Upper lobe of left lung (tissue), 6 donors: ENCODE measurements at places on chromosomes 16 and 17. TPM values are rescaled to one million over a fixed set of nuclear protein-coding genes. Genes with fewer than 3 reads are reported as not detected.

DNA sequence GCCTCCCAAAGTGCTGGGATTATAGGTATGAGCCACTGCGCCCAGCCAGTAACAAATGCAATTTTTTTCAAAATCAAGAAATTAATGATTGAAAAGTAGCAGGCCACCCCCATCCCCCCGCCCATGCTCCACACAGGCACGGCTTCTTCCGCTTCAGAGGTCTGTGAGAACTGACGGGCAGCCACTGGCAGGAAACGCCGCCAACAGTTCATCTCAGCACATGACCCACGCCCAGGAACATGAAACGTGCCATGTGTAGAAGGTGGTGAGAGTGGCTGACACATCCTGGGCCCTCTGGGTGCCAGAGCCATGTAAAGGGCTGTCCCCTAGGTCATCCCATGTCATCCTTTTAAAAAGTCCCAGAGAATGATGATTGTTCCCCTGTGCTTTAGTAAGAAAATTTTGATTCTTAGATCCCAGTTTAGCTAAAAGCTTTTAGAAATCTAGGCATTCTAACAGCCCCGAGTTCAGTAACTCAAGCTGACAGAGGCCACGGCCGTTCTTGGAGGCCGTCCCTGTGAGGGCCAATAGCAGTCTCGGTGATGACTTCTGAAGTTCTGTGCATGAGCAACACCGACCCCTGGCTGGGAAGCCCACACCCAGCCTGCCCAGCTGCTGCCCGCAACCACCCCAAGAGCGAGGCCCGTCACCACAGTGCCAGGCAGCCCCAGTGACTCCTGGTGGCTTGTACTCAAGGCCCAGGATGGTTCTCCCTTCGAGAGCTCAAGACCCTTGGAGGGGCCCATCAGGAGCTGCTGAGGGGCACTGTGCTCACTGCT lies 52.1 kb downstream of the KLHDC4 start:
- no peaks in the 10 kb centered on the region for H3K4me1 ChIP-seq
- peaks cover 70% of the 10 kb centered on the region for H3K36me3 ChIP-seq
- DNase-seq: no peak

The SLC46A1 gene
- 21.3 TPM for total RNA-seq

The PRKCB gene
- 28.0 TPM for total RNA-seq

The CARD14 gene
- 1.0 TPM for total RNA-seq

The FAM20A gene
- 60.3 TPM for total RNA-seq

DNA sequence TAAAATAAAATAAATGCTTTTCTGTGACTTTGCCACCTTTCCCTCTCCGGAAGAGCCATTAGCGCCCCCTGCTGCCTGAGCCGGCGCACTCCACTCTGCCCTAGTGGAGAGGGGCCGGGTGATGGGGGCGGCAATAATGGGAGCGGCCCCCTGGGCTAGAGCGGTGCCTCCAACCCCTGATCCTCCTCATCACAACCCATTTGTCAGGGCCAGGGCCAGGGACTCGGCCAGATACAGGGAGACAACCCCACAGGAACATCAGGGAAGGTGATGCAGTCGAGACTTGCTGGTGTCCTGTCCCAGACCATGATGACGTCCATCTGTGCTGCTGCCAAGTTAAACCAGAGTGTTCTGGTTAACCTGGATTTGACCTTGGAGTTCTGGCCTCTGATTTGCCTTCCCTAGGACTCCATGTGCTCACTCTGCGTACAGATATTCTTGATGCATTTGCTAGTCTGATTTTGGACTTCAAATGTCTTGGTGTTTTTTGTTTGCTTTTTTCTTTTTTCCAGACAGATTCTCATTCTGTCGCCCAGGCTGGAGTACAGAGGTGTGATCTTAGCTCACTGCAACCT lies 46.1 kb upstream of the BPTF start:
- H3K4me3 ChIP-seq: no peak overlapping the region
- peak; percentile 85 for DNase-seq
- H3K27me3 ChIP-seq: no peaks in the 10 kb centered on the region

DNA sequence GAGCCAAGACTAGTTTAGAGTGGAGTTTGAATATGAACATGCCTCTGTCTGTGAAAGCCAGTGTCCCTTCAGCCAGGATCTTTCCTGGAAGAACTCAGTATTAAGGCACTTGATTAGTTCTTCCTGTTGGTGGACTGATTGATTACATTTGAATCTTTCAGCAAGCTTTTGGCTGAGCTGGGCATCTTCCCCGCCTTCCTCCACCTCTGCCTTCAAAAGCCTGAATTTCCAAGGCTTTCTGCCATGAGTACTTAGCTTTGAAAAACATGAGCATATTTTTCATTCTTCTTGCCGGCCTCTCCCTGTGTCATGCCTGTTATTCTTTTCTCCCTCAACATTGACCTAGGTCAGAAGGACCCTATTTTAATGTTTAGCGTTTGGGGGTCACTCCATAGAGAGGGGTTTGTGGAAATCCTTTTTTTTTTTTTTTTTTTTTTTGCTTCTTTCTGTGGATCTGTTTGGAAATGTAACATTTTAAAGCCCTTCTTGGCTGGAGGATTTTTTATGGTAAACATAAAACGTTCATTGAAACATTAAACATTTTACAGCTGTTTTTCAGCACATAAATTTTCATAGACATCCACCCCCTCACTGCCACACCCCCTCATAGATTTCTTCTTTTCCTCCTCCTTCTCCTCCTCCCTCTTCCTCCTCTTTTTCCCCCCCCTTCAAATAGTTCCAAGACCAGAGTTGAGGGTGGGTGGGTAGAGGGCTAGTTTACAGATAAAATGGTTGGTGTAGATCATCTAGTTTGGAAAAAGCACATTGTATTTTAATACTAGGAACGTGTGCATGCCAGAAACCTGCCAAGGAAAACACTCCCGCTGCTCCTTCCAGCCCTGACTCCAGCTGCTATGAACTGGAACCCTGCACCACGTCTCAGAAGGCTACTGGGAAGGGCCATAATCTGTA lies 645.9 kb downstream of the WWOX start:
- H3K4me3 ChIP-seq: no peak overlapping the region
- H3K4me1 ChIP-seq: peaks cover 3% of the 10 kb centered on the region
- H3K36me3 ChIP-seq: no peaks in the 10 kb centered on the region
- no peaks in the 10 kb centered on the region for H3K27me3 ChIP-seq
- no peak for DNase-seq
- no peak overlapping the region for H3K27ac ChIP-seq

DNA sequence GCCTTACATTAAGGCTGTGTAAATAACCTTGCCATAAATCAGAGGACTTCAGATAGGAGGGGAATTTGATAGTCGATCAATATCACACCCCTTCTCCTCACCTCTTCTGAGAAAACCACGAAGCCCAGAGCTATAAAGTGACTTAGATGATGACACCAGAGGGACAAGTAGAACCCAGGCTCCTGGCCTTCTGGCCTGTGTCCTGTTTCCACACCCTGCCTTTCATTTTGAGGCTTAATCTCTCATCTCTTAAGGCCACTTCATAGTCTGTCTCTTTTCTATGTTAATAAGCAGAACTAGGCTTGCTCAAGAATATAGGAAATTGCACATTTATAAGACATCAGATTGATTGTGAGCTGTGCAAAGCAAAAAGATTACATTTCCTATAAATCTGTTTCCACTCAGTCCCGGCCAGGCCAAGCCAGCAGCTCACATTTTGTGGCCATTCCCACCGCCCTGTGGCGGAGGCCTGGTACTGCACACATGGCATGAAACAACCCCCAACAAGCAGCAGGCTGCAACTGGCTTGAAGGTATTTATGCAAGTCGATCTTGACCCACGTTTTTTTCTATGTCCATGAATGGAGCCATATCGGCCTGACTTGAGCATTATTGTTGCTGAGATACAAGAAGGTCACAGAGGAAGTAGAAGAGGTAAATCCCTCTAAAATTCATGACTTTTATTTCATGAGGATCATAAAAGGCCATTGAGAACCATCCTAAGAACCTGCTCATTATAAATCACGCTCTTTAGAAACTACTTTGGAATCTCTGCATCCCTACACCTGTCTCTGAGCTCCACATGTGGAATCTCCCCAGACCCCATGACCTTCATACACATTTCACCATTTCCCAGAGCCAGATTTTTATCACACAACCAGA lies 93.7 kb downstream of the PMP22 start:
- H3K36me3 ChIP-seq: no peaks in the 10 kb centered on the region
- peaks cover 4% of the 10 kb centered on the region for H3K4me1 ChIP-seq
- H3K4me3 ChIP-seq: no peak overlapping the region
- DNase-seq: peak; percentile 48
- H3K27ac ChIP-seq: no peak overlapping the region
